ENCODE measurements at places on chromosomes 4 and X. TPM values are rescaled to one million over a fixed set of nuclear protein-coding genes. Genes with fewer than 3 reads are reported as not detected.

Gene NKX3-2
- not detected for total RNA-seq

DNA sequence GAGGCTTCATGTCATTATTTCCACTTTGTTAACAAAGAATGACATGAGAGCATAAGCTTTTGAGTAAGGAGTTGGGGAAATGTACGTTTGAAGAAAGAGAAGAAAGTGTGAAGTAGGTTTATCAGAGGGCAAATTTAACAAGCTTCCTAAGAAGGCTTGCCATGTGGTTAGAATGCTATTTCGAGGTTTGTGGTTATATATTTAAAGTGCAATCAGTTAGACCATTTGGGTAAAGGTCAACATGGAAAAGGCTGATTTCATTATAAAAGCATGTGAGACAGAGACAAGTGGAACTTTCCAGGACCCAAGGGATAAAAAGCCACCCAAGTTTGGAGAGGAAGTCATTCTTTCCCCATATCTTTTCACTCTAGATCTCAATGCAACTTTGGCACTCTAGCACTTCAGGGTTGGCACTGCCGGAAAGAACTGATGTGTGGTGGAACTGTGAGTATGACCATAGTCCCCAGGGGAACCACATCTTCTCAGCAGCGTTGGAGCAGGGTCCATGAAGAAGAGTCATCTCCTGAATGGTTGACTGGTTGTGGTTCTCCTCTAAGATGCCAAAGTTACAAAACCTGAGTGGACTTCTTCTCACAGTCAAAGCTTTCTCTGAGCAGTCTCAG lies 529.9 kb downstream of the MID1IP1 start:
- DNase-seq, result peak; percentile 65

DNA sequence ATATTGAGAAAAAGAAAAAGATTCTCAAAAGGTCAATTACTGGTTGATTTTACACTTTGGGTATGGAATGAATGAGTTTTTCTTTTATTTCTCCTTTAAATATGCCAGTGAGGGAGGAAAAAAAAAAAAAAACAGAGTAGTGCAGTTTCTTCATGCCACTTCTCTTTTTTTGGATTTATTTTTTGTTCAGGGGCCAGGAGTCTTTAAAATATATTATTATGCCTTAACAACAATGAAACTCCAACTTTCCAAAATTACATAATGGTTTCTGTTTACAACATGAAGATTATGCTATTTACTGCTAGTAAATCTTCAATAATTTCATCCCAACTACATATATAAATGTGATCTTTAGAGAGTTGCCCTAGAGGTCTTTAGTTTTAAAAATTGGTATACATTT lies 31.9 kb downstream of the DTHD1 start:
- no peak for DNase-seq

- peak; percentile 15 for DNase-seq
Observed at GRCh38 chr4:173160871-173161270, 7.7 kb upstream of the GALNT7 start.

DNA sequence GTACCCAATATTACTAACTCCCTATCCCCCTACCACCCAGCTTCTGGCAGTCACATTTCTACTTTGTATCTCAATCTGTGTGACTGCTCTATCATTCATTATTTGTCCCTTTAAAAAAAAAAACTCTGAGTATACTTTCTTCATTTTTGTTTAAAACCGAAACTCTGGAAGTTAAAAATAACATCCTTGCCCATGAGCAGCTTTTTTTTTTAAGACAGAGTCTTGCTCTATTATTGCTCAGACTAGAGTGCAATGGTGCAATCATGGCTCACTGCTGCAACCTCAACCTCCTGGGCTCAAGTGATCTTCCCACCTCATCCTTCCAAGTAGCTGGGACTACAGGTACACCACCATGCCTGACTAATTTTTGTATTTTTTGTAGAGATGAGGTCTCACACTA lies 15.8 kb downstream of the UBE2K start:
- DNase-seq, result no peak

Measured in activated CD4-positive, alpha-beta T cell treated with anti-CD3 and anti-CD28 coated beads, Interleukin-2, amount 10 ng/mL, durations not matched to agents 24 days and 14 days (primary cell).